ENCODE measurements at places on chromosomes 1 and 21.
A peak's percentile ranks its signal among the peaks of the same experiment; 100 is the strongest.

- DNase-seq: no peak
These were observed 18.3 kb downstream of the CACNA1E start for GRCh38 chr1:181501612-181502011.

GRCh38 chr1:1531947-1532346 lies 8.5 kb downstream of the TMEM240 start:
- no peak for DNase-seq

GRCh38 chr1:201752333-201752732 lies 76.6 kb upstream of the IPO9 start:
- DNase-seq: no peak

GRCh38 chr1:172484252-172484651 lies 40.4 kb upstream of the PIGC start:
- no peak for DNase-seq

GRCh38 chr1:111176678-111177077 lies 23.8 kb downstream of the DENND2D start:
- no peak for DNase-seq

GRCh38 chr1:64173336-64173940 lies 30.0 kb upstream of the UBE2U start:
- DNase-seq: no peak

DNA sequence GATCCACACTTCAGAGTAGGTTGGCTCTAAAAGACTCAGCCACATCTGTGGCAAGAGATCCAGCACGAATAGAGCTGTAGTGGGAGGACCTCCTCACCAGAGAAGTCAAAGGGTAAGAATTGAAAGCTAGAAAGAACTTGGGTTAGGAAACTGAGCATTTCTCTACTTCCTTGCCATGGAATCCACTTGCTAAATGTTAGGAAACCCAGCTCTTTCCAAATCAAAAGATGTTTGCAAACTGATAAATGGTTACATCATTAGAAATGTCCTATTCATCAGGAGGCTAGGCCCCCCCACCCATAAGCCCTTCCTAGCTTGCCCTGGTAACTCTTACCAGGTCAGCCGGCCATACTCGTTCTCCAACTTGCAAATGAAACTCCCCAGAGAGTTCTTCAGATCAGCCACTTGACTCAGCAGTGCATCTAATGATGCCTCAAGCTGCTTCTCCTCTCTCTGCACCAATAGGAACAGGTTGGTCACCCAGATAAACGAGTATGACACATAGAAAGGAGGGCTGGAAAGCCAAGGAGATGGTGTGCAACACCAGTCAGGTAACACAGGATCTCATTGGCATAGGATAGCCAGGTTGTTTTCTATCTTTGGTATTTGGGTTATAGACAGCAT lies 1.5 kb downstream of the MED8 start:
- no peak for DNase-seq

DNA sequence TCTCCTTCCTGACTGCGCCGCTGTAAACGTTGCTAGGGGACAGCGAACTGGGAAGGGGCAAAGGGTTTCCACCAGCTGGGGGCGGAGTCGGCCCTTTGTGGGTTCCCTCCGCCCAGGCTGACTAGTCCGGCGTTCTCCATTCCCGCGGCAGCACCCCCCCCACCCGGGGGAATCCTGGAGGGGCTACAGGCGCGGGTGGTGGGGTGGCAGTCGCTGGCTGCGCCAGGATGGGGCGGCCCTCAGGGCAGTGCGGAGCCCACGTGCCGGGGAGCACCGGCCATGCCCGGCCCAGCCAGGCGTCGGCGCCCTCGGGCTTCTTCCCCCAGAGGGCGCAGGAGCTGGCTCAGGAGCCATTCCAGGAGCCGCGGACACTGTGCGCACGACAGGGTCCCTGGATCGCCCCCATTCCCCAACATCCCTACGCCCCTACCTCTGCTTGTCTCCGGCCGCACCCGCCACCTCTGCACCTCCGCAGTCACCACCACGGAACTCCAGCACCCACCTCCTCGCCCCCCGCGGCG lies 476 bp downstream of the BATF3 start:
- no peak for DNase-seq

- DNase-seq: no peak
These were observed 1234.4 kb downstream of the KCNT2 start for GRCh38 chr1:195373856-195374255.

GRCh38 chr1:203274603-203275381 lies 30.5 kb upstream of the BTG2 start:
- no peak for DNase-seq

DNA sequence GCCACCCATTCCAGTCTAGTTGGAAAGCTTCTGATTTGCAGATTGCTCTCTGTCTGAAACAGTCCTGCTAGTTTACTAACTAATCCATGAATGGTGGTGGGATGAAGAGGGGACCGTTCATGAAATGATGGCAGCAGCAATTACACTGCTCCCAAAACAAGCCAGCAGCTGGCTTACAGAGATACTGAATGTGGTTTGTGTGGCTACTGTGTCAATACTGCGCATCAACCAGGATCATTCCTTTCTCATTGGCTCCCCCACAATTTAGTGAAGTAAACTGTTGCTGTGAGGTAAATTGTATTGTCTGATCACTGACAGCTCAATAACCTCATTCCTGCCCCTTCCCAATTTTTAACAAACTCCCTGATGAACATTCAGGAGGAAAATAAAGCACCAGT lies 191.3 kb upstream of the LMO4 start:
- DNase-seq: no peak

DNA sequence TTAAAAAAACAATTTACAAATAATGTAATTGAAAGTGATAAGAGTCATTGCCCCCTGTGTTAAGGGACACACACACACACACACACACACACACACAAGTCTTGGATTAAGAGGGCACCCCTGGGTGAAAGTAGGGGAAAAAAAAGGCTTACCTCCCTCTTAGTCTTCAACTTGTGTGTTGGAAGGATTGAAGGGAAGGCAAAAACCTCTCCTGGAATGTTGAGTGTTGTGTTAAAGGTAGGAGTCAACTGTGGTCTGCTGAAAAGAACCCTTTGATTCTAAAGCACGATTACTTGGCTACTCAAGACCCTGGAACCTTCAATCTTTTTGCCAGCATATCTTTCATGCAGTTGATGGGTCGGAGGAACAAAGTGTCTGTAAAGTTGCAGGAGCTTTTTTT lies 6.4 kb downstream of the PBX1 start:
- no peak for DNase-seq

- no peak for DNase-seq
These were observed 16.9 kb upstream of the PARS2 start for GRCh38 chr1:54781023-54781723.

GRCh38 chr1:16026723-16027484 lies 5.1 kb downstream of the CLCNKA start:
- no peak for DNase-seq

GRCh38 chr1:44654621-44655187 lies 19.6 kb downstream of the TMEM53 start:
- no peak for DNase-seq

GRCh38 chr1:93594603-93594880 lies 87.1 kb downstream of the BCAR3 start:
- DNase-seq: no peak

- no peak for DNase-seq
These were observed 28.8 kb downstream of the MEF2D start for GRCh38 chr1:156471496-156472490.

- DNase-seq: no peak
These were observed 12.4 kb downstream of the KCNA10 start for GRCh38 chr1:110506541-110506940.

DNA sequence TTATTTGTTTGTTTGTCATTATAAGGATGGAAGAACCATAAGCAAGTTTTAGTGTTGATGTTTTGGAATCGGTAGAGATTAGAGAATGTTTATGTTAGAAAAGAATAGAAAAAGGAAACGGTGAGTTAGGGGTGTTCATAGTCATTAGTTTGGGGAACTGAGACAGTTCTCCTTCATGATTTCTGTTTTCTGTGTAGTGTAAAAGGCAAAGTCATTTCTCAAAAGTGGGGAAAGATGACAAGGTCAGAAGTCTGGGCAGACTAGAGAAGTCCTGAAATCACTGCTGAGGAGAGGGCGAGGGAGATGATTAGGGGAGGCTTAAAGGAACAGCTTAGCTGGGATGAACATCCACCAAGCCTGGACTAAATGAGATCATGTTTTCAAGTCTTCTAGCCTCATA lies 498.9 kb downstream of the TTLL7 start:
- DNase-seq: peak; percentile 59

GRCh38 chr1:156483397-156483796 lies 17.2 kb downstream of the MEF2D start:
- DNase-seq: no peak

DNA sequence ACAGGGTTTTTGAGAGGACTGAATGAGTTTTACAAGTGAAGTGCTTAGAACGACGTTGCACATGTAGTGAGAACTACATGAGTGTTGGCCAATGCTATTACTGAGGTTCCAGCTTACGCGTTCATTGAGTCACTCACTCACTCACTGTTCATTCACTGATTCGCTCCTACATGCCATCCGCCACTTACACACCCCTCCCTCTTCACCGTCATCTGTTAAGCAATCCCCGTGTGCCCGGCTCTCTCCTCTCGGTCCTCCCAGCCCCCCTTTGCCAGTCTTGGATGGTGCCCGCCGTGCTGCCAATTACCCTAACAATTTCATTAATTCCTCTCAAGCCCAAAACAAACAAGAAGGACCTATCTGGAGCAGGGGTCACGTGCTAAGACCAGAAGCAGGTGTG lies 27.3 kb upstream of the EPHA2 start:
- no peak for DNase-seq

GRCh38 chr1:183281039-183281438 lies 95.0 kb downstream of the LAMC2 start:
- DNase-seq: no peak

GRCh38 chr1:157833145-157833544 lies 8.5 kb downstream of the CD5L start:
- DNase-seq: no peak

- no peak for DNase-seq
These were observed 82.2 kb downstream of the ST6GALNAC5 start for GRCh38 chr1:76949503-76949902.

- DNase-seq: no peak
These were observed 37.6 kb downstream of the ALG6 start for GRCh38 chr1:63405021-63405420.

GRCh38 chr1:207863893-207864535 lies 46.9 kb downstream of the CD34 start:
- peak; percentile 70 for DNase-seq

DNA sequence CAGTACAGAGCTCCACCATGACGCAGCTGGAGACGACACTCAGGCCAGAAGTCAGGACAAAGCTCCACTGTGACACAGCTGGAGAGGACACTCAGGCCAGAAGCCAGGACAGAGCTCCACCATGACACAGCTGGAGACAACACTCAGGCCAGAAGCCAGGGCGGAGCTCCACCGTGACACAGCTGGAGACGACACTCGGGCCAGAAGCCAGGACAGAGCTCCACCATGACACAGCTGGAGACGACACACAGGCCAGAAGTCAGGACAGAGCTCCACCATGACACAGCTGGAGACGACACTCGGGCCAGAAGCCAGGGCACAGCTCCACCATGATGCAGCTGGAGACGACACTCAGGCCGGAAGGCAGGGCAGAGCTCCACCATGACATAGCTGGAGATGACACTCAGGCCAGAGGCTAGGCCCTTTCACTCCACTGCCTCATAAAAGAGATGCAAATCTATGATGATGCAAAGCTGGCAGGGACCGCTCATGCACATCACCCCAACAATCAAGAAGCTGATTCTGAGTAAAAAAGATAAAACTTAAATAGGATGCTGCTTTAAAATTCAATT lies 13.6 kb upstream of the OR2B11 start:
- DNase-seq: no peak

- no peak for DNase-seq
These were observed 16.5 kb upstream of the PRDM16 start for GRCh38 chr1:3052501-3052900.

GRCh38 chr1:248849152-248849551 lies 9.7 kb downstream of the ZNF692 start:
- no peak for DNase-seq

GRCh38 chr21:27250366-27250765 lies 283.5 kb upstream of the ADAMTS5 start:
- no peak for DNase-seq

DNA sequence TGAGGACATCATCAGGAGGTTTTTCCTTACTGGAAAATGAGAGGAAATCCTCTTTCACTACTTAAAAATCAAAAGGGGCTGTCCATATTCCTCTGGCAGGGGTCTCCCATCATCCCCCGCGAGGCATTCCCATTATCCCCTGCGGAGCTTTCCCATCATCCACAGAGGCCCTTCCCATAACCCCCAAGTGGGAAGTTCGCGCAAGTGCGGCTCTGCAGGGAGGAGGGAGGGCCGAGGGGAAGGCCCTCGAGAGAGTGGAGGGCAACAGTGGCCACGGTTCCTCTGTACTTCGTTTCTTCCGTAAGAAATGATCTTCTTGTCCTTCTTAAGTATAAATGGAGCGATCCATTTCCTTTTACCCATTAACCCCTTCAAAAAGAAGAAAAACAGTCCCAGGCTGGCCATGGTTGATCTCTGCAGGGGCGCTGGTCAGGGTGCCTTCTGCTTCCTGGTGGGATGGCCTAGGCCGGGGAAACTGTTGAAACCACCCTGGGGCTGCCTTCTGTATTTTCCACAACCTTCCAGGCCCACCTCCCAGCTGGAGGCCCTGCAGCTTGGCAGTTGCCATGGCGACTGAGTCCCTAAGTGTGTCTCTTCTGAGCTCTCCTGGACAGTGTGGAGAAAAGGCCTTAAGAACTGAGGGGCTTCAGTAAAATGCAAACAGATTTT lies 3.6 kb upstream of the RSPH1 start:
- no peak for DNase-seq

- DNase-seq: no peak
These were observed 322.5 kb upstream of the FAM78B start for GRCh38 chr1:166489356-166489669.

- no peak for DNase-seq
These were observed 31.4 kb downstream of the FAAP20 start for GRCh38 chr1:2163205-2163604.

DNA sequence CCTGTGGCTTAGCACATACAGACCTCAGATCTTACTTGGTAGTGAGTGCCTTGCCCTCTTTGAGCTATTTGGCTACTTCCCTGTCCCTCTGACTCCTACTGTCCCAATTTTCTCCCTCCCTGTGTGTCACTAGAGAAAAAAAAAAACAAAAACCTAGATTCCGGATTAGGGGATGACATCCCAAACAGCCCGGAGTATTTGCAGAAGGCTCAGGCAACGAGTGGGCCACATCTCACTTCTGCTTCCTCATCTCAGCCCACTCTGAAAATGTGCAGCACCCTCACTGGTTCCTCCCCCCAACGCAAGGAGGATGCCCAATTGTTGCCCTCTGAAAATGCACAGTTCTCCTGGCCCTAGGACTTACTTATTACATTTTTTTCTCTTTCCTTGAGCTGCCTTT lies 4.9 kb downstream of the NHLH1 start:
- DNase-seq: no peak

DNA sequence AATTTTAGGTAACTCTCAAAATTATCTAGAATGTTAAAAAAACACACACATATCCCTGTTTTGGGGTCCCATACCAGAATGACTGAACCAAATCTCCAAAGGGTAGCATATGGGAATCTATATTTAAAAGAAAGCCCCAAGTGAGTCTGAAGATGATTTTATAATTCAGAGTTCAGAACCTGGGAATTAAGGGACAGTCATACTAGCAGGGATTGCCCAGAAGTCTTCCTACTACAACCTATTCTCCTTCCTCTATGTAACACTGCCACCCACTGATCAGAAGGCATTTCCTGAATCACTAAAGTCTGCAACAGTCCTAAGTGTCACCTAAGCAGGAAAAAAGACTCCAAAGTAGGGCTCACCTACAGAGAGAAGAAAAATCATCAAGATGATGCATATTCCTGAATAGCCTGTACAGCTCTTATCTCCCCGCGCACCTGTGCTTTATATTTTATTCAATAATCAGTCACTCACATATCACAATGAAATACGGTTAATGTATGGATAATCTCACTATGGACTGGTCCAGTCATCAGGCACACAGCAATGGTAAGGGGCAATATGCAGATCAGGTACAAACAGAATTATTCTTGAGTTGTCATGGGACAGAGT lies 4.9 kb downstream of the RGS1 start:
- peak; percentile 81 for DNase-seq
